CD8-positive, alpha-beta T cell (primary cell): ENCODE measurements at places on chromosomes 5 and 9.

DNA sequence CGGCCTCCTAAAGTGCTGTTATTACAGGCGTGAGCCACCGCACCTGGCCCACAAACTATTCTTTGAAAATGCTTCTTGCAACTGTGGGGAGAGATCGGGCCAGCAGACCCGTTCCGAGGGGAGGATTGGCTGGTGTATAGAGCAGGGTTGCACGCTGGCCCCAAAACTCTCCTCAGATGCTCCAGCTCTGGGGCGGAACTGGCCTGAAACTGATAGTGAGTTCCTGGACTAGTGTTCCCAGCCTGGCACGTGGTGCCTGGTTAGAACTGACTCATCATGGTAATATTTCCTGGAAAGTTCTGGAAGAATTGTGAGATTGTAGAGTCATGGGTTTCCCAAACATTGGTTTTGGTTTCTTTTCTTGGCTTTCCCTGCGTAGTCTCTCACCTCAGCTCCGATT is 120.5 kb downstream of the FBXL7 start:
- DNase-seq: no peak

DNA sequence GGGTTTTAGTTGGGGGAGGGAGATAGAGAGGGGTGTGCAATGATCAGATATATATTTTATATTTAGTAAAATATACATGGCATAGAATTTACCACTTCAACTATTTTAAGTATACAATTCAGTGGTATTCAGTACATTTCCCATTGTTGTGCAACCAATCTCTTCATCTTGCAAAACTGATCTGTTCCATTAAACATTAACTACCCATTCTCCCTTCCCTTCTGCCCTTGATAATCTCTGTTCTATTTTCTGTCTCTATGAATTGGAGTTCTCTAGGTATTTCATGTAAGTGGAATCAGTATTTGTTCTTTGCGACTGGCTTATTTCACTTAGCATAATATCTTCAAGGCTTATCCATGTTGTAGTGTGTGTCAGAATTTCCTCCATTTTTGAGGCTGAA is 38.6 kb downstream of the TGFBI start:
- DNase-seq: no peak

DNA sequence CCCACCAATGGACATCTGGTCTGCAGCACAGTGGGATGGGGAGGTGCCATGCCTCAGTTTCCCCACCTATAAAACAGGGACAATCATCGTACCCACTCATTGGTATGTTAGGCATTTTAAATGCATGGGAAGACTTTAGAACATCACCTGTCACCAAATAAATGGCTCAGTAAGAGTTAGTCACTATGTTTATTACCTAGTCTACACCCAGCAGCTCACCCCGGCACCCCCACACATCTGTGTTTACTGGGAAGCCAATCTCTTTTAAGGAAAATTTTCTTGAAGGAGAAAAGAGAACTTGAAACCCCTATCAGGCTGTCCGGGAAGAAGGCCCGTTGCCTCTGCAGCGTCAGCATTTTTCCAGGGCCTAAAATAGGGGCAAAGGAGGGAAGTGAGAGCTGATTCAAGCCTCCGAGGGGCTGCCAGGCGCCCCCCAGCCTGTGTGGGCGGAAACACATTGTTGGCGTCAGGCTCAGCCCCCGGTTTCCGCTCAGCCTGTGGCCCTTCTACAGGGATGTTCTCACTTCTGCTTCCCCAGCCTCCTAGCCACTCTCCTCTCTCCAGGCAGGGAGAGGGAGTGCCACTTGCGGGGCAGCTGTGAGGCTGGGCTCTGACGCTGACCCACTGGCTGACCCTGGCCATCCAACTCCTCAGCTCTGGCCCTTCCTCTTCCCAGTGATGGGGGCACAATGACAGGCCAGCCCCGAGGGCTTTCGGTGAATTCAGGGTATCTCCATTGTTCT is 4.6 kb downstream of the CSF1R start:
- DNase-seq: peak; percentile 43

- DNase-seq: no peak
These were observed 995.0 kb downstream of the EFNA5 start for GRCh38 chr5:106675687-106676086.

DNA sequence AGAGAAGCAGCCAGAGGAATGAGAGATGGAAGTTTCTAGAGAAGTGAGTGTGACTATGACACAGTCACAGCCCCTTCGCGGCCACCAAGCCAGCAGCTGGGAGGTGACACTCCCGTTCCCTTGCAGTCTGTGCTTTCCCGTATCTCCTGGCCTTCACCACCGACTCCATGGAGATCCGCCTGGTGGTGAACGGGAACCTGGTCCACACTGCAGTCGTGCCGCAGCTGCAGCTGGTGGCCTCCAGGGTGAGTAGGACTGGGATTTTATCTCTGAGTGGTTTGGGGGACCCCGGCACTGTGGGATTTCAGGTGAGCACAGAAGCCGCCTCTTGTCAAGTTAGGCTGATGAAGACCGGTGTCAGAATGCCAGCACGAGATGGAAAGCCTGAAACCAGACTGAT is 12.1 kb upstream of the SLC2A8 start:
- DNase-seq: no peak

DNA sequence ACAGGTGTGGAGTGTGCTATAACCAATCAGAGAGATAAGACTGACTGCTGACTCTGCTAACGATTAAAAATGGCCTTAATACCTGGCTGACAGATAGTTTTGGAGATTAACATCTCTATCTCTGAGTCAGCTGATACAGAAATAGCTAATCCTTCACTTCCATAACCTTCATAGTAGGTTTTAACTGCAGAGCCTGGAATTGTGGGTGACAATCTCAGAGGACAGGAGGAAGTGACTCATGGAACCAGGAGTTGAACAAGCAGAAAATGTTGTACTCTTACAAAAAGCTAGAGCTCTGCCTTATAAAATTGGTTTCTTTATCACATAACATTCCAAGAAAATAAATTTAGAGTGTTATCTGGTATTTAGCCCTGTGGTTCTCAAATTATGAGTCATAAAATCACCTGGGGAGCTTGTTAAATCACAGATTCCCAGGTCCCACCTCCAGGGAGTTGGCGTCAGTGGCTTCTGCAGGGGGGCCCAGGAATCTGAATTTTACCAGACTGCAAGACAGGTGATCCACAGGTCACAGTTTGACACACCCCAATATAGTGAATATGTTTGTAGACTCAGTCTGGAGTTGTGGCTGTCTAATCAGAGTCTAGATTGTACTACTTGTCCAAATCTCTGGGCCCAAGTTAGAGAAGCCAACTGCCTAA is 44.4 kb upstream of the AFAP1L1 start:
- no peak for DNase-seq

DNA sequence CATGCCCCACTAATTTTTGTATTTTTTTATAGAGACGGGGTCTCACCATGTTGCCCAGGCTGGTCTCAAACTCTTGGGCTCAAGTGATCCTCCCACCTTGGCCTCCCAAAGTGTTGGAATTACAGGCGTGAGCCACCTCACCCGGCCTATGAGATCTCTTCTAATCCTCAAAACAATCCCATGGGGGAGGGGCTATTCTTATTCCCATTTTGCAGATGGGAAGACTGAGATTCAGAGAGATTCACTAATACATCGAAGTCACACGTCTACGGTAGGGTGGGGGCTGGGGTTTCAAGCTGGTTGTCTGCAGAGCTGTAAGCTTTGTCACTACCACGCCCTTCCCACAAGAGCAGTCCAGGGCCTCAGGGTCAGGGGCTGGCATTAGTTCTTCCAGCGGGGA is 14.0 kb upstream of the NTNG2 start:
- DNase-seq: no peak

DNA sequence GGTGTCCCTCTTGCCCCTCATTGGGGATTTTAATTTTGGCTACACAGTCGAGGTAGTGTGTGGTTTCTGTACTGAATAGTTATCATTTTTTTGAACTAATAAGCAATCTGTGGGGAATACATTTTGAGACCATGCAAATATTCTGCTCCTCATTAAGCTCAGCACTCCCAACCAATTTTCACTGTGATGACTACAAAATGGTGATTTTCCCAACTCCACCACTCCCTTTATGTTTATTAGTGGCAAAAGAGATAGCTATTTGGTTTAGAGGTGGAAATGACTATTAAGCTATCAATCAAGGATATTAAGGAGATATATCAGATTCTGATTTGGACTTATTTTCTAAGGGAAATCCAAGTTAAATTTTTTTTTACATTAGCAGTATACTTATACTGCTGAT is 62.9 kb downstream of the FOCAD start:
- DNase-seq: no peak

DNA sequence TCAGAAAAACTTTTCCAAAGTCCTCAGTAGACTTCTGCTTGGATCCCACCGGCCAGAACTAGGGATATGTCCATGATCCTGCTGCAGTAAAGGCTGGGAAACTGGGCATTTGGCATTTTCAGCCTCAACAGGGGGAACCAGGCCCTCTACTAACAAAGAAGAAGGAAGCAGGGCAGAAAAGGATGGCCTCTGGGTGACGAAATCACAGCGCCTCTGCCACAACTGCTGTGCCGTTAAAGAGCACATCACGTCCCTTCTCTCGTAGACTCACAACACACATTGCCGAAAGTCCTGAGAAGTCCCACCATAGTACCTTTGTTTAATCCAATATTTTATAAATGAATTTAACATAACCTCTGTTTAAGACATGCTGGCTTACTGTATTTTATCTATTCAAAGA is 10.4 kb upstream of the AFAP1L1 start:
- DNase-seq: no peak

DNA sequence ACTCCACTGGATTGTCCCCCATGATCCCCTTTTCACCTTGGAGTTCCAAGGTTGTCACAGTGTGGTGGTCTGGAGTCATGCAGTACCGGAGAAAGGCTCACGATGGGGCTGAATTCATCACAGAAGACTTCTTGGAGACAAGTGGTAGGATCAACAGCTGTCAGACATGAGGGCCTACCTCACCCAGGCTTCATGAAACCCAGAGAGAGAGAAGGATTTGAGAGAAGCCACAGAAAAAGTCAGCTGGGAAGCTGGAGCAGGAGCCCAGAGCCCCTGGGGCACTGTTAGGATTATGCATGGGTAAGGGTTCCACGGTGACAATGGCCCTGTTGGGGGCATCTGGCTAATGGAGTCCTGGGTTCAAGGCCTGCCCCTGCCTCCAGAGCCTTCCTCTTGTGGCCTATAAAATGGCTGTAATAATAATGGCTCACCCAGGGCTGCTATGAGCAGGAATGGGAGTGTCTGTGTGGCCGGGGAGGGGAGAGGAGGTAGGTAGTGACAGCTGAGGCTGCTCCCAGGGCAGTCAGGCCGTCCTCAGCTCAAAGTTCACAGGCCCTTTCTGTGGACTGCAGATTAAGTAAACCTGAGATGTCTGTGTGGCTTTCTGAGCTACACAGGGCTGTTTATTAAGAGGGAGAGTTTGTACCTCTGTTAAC is 910 bp downstream of the TRIM14 start:
- peak; percentile 34 for DNase-seq

GRCh38 chr9:117253261-117253660 is 161.6 kb downstream of the ASTN2 start:
- no peak for DNase-seq

- DNase-seq: no peak
These were observed 697 bp upstream of the PRUNE2 start for GRCh38 chr9:76906647-76906975.

DNA sequence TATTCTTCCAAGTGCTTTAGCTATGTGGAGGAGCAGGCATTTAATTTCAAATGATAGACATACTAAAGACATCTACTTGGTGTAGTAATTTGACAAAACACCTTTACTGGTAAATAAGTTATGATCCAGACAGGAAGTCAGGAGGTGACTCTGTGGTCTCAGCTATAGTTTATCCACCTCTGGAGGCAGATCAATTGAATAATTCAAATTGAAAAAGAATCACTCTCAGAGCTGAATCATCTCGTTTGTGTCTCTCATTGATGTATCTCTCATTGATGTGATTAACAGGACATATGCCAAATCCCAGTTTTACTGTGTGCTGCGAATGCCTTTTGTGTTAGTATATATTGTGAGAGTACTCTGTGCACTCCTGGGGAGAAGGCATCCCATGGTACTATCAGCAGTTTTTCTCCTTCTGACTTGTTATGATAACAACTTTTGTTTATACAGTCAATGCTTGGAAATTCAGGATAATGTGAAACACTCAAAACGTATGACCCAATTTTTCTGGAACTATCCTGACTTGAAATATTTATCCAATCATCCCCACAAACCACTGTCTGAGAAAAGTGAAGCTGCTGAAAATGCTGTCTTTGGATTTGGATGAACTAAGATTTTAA is 48.5 kb upstream of the DAB2 start:
- no peak for DNase-seq

DNA sequence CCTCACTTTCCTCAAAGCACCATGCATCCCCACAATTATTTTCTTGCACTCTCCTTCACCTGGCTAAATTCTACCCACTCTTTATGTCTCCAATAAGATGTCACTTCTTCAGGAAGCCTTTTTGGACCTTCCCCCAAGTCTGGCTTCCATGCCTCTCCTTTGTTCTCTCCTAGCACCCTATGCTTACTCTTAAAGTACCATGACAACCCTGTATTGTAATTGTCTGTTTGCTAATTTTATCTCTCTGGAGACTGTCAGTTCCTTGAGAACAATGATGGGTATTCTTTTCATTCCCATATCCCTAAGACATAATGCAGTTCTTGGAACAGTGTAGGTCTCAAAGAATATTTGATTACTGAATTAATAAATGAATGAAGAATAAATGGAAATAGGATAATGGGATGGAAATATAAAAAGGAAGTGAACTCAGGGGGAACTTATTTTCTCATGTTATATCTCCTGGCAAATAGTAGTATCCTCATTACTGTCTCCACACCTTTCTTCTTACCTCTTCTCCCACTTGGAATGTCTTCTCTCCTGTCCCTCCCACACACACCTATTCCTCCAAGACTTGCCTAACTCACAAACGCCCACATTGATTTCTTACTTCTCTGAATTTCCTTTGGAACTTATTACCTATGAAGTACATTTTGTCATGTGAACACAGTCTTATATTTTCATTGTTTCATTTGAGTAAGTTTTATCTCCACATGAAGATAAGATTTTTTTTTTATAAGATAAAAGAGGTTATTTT is 499.1 kb downstream of the NFIB start:
- no peak for DNase-seq

DNA sequence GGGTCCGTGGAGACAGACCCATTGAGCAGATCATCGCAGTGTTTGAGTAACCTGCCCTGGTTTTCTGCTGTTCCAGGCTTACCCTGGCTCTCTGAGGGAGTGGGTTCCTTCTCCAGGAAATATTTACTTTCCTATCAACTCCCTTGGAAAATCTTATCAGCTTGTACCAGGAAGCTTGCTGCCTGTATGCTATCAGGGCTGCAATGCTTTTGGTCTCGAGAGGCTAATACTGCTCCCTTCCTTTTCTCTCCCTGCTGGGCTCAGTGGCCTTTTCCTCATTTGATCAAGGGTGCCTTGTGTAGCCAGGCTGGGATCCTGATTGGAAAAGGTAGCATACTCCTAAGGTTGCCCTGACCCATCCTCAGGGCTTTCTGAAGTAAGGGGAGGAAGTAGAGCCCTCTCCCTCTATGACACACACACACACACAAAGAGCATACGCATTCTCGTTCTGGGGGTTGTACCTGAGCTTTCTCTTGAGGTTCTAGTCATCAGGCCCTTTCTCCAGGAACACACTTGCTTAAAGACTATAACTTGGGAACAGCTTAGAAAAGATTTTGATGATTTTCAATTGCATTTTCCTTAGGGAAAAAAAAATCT is 41.6 kb downstream of the CYSTM1 start:
- no peak for DNase-seq

GRCh38 chr5:173012882-173013281 is 29.3 kb downstream of the ATP6V0E1 start:
- no peak for DNase-seq
